Hippocampal formation (tissue), 2 donors: ENCODE measurements at places on chromosomes 4 and X.

DNA sequence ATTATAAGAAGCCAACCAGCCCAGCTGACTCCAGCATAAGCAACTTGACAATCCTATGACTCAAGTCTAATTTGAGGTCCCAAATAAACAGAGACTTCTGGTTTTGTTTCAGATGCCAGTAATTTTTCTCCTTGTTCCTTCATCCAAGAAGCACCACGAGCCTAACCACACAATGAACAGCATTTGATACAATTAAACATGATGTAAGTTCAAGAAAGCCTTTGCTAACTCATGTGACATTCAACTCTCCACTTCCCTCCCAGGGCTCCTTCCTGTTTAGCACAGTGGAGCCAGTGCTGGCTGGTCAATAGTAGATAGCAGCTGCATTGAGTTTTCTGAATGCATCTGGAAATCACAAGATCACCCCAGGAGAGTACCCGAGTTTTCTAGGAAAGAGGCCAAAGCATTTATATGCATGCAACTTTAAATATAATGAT is 206.3 kb downstream of the ARHGAP24 start:
- peak; percentile 55 for DNase-seq

GRCh38 chr4:23278845-23279244 is 586.1 kb downstream of the GBA3 start:
- DNase-seq = no peak

DNA sequence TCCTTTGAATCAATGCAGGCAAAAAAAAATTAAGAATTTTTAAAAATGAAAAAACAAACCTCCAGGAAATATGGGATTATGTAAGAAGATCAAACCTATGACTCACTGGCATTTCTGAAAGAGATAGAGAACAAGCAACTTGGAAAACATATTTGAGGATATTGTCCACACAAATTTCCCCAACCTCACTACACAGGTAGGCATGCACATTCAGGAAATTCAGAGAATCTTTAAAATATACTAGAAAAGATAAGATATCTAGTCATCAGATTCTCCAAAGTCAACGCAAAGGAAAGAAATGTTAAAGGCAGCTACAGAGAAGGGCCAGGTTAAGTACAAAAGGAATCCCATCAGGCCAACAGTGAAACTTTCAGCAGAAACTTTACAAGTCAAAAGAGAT is 85.6 kb downstream of the ANTXR2 start:
- no peak for DNase-seq

- no peak for DNase-seq
These were observed 82.2 kb downstream of the SLC9A7 start for GRCh38 chrX:46676399-46677356.

DNA sequence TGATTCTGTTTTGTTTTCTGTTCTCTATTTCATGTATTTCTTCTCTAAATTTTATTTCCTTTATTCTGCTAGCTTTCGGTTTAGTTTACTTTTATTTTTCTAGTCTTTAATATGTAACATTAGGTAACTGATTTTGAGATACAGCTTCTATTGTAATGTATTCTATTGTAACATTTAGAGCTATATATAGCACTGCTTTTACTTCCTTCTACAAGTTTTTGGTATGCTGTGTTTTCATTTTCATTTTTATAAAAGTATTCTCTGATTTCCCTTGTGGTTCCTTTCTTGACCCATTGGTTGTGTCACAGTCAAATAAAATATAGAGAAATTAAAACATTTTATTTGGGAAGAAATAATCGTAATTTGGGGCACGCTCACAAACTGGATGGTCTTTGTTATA is 13.9 kb upstream of the CT47A1 start:
- no peak for DNase-seq

GRCh38 chr4:4202510-4202909 is 24.2 kb downstream of the OTOP1 start:
- no peak for DNase-seq

DNA sequence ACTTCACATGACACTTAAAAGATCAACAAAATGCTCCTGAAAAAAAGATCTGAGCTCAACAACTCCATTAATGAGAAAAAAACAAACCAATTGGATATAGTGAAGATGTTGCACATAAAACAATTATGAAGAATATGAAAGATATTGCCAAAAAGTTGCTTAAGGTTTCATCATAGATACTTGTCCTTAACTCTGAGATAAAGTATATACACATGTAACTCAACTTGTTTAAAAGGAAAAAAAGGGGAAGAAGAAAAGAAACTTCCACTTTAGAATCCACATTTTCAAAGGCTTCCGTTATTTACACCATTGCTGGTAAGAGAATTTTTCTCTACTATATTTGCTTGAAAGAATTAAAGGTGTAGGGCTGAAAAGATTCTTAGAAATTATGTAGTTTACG is 2.7 kb downstream of the AFAP1 start:
- no peak for DNase-seq

DNA sequence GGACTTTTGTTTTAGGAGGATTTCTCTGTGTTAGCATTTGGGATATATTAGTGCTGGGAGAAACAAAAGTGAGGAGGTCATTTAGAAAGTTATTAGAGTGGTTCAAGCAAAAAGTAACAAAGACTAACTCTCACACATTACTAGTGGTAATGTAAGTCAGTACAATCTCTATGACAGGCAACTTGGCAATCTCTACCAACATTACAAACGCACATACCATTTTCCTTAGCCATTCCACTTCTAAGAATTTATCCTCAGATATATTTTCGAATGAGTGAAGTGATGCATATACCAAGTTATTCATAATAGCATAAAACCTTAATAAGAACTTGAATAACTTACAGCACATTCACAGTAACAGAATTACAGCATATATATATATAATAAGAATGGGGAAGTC is 146.2 kb downstream of the PRSS12 start:
- no peak for DNase-seq

DNA sequence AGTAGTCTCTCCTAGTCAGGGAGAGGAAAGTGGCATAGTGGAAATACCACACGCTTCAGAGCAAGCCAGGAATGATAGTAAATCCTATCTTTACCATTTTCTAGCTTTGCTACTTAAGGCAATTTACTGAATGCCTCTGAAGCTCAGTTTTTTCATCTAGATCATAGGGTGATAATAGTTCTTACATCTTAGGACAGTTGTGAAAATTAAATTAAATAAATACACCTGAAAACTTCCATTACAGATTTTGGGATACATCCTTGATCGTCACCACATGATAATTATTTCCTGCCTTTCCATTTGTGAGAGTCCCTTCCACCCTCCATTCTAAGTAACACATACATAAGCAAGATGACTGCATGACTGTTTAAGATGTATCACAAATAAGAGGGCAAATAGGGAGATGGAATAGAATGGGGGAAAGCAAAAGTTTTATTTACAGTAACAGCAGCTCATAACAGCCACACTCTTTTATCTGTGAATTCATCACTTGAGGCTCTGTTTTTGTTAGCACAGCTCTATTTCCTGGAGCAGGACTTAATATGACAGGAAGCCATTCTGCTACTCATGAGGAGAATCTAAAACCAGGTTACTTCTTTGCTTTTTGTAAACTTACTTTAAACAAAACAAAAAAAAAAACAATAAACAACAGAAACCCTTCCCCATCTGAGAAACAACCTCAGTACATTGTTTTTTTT is 13.4 kb downstream of the P2RY10 start:
- DNase-seq = no peak

- no peak for DNase-seq
These were observed 181.2 kb upstream of the DIPK2B start for GRCh38 chrX:45381841-45382240.

GRCh38 chrX:22758807-22759481 is 240.8 kb upstream of the DDX53 start:
- DNase-seq = no peak

GRCh38 chr4:38366456-38366855 is 297.5 kb upstream of the KLF3 start:
- DNase-seq = no peak

DNA sequence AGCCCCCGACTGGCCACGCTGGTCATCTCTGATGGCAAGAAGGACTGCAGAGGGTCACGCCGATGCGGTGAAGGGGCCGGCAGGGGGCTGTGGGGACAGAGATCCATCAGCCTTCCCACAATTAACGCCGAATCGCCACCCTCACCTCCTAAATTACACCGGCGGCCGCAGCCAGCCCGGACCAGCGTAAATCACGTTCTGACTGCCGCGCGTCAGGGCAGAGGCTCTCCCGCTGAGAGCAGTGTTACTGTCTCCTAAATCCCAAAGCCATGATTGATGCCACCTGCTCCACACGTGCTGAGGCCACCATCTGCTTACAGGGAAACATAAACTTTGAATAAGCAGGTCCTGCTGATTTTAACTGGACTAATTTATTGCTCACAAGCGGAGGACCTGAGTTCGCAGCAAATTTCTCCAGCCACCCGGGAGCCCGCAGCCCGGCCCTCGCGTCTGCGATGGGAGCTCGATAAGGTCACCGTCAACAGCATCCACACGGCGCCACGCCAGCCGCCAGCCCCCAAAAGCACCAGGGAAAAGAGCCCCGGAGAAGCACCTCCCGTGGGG is 127.3 kb upstream of the NKX1-1 start:
- no peak for DNase-seq

- no peak for DNase-seq
These were observed 47.4 kb upstream of the AGA start for GRCh38 chr4:177489471-177490246.

DNA sequence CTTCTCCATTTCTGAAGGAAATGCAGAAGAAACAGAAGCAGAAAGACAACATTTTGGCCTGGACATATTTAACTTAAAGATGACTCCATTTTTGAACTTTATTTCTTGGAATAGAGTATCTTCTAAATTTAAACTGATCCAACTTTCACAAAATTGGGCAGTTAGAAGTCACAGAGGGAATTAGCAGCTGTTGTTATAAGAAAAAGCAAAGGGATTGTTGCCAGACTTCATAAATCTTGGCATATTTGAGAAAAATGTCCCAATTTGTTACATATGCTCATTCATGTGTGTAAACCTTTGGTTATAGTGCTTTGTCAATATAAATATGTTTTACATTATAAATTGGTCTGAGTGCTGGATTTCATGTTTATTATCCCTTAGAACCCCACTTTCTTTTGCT is 3.4 kb downstream of the GLUD2 start:
- no peak for DNase-seq

DNA sequence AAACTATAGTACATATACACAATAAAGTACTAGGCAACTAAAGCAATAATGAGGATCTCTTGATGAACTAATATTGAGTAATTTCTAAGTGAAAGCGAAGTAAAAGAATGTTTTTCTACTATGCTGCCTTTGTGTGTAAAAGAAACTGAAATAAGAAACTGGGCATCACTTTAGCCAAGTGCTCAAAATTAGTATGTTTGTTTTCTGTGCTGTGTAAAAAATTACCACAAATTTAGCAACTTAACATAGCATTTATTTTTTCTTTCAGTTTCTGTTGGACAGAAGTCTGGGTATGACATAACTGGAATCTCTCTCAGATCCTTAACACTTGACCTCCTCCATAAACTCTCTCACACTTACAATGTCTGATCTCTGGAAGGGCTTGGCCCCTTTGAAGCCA is 687.1 kb upstream of the MAGEB2 start:
- DNase-seq = no peak

- no peak for DNase-seq
These were observed 34.5 kb downstream of the NIPAL1 start for GRCh38 chr4:48051078-48051477.

GRCh38 chr4:42144028-42144427 is 8.4 kb downstream of the BEND4 start:
- DNase-seq = no peak

DNA sequence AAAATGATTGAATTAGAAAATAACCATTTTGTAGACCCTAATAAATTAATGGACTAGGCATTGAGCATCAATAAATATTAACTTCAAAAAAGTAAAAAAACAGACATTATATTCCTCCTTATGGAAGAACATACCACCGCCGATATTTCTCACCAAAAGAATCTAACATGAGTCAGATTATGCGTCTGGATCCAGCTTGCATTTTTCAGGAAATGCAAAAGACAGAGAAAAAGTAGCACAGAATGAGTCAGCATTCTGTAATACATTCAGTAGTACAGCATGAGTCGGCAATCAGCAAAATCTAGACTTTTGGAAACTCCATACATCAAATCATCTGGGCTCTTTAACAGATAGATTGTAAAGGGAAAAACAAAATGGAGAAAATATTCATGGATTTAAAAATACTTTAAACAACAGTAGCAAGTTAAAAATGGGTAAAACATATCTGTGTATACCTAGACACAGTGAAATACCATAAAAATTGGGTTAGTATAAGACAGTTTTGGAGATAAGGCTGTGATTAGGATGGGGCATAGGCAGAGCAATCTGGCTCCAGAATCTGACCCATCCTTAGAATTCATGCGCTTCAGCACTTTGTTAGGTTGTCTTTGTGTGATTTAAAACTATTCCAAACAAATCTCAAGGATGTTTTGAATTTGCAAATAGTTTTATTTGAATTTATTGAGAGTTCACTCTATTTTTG is 633.0 kb upstream of the FAM241A start:
- no peak for DNase-seq

- no peak for DNase-seq
These were observed 21.1 kb upstream of the HSFX4 start for GRCh38 chrX:149908308-149908707.

DNA sequence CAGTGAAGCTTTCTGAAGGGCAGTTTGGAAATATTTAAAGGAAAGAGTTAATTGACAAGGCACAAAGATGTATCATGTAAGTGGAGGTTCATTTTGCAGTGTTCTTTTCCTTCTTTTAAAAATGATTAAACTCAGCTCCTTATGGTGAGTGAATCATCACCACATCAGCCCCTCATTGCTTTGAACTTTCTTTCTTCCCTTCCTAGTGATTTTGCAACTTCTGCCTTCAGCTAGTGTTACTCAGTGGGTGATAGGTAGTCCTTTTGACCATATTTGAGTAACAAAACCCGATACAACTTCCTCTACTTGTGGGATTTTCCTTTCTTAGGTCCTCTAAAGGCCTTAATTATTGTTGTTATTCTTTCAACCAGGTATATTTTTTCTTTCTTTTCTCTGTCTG is 8.2 kb downstream of the ZCCHC4 start:
- DNase-seq = no peak

- DNase-seq = no peak
These were observed 886.2 kb downstream of the ARAP2 start for GRCh38 chr4:35358001-35358584.

DNA sequence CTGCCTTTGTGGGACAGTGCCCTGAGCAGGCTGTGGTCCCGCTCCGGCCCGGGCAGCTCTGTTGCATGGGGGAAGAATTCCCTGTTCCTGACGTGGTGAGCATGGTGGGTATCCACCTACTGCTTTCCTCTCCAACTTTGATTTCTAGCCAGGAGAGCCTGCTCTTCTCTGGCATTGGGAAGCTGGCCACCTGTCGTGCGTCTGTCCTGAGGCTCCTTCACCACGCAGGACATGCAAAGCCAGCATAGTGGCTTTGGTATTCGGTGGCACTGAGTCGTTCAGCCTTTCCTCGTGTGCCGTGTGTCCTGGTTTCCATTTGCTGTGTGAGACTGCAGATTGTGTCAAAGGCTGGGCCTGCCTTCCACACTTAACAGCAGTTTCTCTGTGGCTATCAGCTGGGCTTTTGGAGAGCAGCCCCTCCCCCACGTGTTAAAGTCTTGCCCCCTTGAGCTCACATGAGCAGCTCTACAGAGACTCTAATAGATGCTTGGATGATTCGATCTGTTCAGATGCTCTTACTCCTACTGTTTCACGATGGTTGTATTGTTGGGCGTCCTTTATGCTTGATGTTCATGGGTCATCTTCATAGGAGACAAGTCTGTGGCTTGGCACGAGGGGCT is 46.3 kb upstream of the CLCN4 start:
- no peak for DNase-seq

GRCh38 chr4:85106805-85107336 is 140.4 kb upstream of the WDFY3 start:
- no peak for DNase-seq
